Cerebellar nuclear complex (tissue), 1 donor: ENCODE measurements at places on chromosomes 2 and 18.

DNA sequence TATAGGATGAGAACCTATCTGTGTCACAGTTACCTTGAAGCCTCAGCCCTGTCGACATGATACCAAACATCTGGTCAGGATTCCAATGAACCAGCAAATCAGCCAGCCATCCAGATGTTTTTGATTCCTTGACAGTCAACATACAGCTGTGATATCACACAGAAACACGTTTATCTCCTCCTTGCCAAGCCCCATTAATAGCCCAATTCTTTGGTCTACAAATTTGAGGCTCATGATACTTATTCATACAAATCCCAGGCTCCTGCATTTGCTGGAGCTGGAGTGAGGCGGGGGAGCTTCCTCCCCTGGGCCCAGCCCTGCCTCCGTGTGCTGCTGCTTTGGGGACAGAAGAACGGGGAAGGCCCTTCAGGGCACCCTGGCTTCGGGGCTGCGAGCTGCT lies 611.6 kb upstream of the SALL3 start:
- no peak for DNase-seq

GRCh38 chr18:49558356-49558755 lies 3.5 kb upstream of the LIPG start:
- DNase-seq, result no peak

- no peak for DNase-seq
These were observed 115.6 kb downstream of the LPIN1 start for GRCh38 chr2:11862049-11862448.

DNA sequence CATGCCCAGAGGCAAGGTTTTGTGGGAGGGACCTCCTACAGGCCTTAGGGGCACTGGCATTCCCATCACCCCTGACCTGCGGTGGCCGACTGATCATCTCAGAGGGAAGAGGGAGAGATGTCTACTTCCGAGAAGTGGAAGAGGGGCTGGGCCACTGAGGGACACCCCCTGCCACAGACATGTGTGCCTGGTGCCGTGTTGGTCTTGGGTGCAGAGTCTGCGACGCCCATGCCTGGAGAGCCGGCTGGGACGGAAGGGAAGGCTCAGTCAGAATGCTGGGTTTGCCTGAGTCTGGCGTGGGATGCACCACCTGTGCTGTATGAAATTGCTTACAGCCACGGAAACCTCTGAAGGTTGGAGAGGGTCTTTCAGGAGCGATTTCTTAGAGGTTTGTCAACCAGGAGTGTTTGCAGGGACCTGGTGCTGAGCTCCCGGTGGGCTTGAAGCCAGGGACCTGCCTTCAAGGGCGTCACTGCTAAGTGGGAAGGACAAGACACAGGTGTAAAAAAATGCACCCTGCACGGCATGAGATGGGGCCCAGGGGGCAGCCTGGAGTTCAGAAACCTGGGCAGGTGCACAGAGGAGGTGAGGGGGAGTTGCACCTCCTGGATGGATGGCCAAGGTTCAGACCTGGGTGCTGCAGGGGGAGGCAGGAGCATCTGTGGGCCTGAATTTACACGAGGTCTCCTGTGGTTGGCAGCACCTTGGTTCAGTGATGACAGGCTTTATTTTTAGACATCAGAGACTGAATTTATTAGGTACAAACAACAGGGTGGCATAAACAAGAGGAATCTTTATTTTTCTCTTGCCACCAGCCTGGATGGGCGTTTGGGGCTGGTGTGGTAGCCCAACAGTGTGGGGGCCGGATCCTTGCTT lies 100.3 kb downstream of the CTIF start:
- no peak for DNase-seq

GRCh38 chr18:40006634-40007033 lies 1948.4 kb upstream of the PIK3C3 start:
- DNase-seq, result no peak

- no peak for DNase-seq
These were observed 9.1 kb downstream of the KCNF1 start for GRCh38 chr2:10920764-10921388.

DNA sequence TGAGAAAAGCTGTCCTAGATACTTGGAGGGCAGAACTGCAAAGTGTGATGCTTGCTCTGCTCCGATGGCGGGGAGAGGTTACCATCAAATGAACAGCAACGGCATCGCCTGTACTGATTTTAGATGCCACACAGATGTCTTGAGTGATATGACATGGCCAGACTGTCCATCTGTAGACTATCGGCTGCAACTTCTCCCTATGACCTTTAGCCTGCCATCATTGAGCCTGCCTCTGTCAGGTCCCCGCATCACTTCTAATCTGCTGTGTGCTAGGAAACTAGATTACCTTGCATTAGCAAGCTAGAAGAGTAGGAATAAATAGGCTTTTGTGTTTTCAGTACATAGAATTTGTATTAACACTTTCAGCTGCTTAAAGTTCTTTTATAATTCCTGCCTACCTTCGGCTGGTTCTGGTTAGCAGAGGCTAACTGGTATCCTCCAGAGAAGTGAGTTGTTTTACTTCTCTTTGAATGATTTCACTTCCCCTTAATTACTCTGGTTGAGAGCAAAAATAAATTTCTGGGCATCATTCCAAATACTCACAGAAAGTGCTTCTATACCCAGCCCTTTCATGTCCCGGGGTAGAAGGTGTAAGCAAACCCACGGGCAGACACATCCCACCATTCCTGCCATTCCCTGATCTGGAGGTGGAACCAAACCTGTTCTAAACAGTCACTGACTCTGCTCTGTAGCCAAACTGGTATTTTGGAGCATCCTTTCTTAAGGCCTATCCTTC lies 24.0 kb downstream of the GAREM2 start:
- DNase-seq, result no peak

DNA sequence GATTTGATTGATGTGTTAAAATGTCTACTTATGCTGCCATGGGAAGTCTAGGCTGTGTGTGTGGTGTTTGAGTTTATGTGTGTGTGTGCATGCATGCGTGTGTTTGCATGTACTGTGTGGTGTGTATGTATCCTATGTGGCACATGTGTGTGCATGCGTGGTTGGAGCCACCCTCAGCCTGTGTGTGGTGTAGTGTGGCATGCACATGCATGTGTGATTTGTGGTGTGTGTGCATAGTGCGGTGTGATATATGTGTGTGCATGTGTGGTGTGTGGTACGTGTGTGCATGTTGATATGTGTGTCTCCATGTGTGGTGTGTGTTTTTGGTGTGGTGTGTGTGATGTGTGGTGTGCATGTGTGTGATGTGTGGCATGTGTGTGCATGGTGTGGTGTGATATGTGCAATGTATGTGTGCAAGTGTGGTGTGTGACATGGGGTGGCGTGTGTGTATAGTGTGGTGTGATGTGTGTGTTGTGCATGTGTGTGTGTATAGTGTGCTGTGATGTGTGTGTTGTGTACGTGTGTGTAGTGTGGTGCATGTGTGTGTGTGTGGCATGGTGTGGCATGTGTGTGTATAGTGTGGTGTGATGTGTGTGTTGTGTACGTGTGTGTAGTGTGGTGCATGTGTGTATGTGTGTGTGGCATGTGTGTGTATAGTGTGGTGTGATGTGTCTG lies 66.6 kb upstream of the HDAC4 start:
- DNase-seq, result no peak

DNA sequence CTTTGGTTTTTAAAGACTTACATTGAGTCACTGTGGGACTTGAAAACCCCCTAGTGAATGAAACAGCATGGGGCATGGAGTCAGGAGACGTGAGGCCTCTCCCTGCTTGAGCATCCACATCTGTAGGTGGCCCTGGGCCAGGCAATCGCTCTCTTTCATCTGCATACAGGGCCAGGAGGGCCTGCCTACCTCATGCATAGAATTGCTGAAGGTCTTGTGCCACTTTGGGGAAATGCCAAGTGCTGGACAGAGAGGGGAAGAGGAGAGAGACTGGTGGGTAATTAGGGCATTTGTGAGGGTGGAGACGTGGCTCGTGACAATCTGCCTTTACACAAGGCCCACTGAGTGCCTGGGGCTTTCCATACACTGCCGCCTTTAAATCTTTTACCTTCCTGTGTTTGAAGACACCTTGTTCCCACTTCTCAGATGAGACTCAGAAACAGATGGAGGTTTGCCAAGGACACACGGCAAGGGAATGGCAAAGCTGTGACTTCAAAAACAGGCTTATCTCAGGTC lies 322.2 kb upstream of the HS6ST1 start:
- DNase-seq, result no peak

GRCh38 chr18:41870817-41871216 lies 84.2 kb upstream of the PIK3C3 start:
- no peak for DNase-seq
